Gastroesophageal sphincter (tissue), 4 donors: ENCODE measurements at places on chromosomes 4 and X.

GRCh38 chrX:71095981-71096759 lies 519 bp downstream of the FOXO4 start:
- peak; percentile 66 for ATAC-seq

DNA sequence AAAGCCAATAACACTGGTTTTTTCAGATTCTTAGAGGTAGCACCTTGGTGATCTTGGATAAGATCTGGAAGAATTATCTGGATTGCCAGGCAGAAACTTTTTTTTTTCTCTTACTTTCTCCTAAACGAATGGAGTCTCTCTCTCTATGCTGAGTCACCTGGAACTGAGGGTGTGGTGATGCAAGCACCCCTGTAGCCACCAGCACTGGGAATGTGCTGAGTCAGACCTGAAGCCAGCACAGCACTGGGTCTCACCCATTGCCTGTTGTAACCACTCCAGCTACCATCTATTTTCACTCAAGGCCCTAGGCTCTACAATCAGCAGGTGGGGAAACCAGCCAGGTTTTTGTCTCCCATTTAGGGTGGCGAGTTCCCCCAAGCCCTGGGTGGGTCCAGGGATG lies 923.8 kb downstream of the RAPGEF2 start:
- no peak for ATAC-seq

DNA sequence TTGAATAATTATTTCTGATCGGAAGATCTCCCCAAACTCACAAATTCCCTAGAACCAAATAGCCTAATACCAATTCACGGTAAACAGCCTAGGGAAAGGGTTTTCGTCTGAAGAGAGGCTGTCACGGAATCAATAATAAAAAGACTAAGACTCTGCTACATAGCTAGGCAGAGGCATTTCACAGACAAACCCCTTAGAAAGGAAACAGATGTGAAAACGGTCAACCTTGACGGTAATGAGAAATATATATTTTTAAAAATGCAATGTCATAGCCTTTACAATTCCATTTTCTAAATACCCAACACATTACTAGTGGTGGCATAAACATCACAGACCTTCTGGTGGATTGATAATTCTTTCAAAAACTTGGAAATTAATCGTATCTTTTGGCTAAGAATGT lies 28.4 kb downstream of the PROM1 start:
- no peak for ATAC-seq

- no peak for ATAC-seq
Observed at GRCh38 chrX:136806891-136807410, 26.2 kb upstream of the ARHGEF6 start.

GRCh38 chr4:74618166-74618565 lies 173.2 kb downstream of the AREG start:
- no peak for ATAC-seq

- ATAC-seq: no peak
Observed at GRCh38 chr4:25807102-25807728, 55.6 kb downstream of the SEL1L3 start.

GRCh38 chr4:121098266-121098665 lies 25.9 kb upstream of the NDNF start:
- no peak for ATAC-seq

DNA sequence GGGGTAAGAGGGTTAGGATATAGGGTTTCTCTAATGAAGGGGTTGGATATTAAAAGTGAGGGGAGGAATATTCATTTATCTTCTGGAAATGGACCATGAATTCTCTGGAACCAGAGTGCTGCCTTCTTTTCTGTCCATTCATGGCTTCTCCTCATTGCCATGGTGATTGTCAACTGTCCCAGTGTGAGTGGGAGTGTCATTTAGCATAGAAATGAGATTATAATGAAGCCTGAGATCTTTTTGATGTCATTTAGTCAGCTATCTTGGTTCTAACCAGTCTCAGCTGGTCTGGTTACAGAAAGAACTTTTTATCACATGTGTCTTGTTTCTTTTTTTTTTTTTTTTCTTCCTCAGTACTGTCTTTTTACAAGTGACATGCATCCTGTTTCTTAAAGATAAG lies 497.3 kb upstream of the PITX2 start:
- no peak for ATAC-seq

GRCh38 chr4:187103351-187103750 lies 379.7 kb upstream of the FAT1 start:
- ATAC-seq: no peak

DNA sequence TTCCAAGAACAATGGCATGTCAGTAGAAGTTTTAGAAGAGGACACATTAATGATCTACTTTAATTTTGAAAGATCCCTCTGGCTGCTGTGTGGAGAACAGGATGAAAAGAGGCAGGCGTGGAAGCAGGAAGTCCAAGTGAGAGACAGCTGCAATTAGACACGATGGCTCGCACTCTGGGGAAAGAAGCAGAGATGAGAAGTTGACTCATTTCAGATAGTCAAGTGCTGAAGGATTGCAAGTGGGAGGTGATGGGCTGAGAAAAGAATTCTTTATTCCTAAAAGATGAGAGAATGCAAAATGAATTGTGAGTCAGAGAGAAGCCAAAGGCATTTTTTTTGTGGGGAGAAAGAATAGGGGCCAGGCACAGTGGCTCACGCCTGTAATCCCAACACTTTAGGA lies 16.5 kb downstream of the RXFP1 start:
- no peak for ATAC-seq

DNA sequence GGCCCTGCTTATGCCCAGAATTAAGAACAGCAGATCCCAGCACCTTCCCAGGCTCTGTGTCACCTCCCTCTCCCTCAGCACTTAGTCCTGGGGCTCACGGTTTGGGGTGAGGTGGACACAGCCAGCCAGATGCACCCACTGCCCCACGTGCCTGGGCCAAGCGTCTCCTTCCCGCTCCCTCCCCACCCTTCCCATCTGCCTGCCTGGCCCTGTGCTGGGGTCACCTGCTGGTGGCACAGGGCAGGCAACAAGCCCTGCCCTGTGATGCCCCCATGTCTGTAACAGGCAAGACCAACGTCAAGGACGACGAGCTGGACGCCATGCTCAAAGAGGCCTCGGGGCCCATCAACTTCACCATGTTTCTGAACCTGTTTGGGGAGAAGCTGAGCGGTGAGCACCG lies 5.3 kb downstream of the MYL5 start:
- ATAC-seq: no peak

DNA sequence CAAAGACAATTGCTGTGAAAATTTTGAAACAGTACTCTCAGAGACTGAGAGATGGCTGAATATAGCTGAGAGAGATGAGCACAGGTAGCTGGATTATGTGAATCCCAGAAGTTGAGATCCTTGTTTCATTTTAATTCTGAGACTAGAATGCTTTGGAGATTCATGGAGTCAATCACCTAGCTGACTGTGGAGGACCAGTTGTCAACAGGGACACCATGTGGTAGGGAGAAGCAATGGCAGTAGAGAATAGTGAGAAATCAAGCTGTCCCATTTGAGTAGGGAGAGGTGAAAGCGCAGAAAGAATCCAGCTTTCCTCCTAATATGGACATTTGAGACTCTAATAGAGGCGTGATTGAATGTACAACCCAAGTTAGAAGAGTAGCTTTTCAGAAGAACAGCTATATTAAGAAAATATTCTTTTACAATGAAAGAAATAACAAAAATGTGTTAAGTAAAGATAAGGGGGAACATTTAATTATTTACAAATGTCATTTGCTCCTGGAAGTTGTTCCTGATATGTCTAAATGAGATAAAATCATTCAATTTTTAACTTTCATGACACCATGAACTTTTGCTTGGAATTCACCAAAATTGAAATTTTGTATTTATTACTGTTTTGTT lies 30.3 kb upstream of the GLRB start:
- ATAC-seq: peak; percentile 60

- ATAC-seq: no peak
Observed at GRCh38 chrX:17550011-17550410, 175.0 kb downstream of the NHS start.

- ATAC-seq: no peak
Observed at GRCh38 chr4:47647544-47647943, 162.5 kb downstream of the ATP10D start.

DNA sequence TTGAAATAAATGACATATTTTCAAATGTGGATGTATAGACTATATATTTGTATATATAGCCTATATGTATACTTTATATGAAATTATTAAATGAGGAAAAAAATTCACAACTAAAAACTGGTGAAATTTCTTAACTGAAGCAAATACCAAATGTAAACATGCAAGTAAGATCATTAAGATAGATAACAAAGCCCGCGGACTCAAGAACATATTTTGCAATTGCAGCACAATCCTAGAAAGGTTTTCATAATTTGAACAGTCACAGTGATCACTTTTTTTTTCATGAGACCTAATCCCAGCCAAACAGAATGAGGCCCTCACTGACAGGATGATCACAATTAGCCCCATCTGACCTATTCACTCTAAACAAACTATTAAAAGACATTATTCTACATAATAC lies 123.2 kb downstream of the SPOCK3 start:
- no peak for ATAC-seq

DNA sequence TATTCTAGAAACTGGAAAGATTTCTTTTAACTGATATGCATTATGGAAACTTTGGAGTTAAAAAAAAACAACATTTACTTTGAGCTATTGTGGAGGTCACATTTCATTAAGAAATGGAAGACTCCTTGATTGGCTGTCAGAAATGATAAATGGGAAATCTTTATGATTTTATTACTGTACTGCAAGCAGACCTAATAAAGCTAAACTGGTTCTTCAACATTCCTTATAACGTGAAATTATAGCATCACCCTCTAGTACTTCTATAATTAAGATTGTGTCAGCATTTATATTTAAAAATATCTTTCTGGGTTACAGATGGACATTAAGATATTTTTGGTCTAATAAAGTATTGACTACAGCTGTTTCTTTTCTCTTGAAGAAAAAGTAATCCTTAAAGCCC lies 213.8 kb upstream of the PACRGL start:
- ATAC-seq: no peak

DNA sequence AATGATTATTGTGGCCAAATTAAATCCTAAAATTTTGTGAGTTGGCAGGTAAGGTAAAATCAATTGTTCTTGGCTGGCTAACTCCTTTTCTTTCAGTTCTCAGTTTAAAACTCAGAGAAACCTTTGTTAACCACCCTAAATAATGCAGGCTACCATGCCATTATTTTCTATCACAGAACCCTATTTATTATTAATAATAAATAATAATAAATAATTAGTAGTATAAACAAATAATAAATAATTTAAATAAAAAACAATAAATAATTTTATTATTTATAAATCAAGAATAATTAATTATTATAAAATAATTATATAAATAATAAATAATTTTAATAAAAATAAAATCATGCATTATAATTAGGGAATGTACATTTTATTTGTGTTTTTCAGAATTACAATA lies 390.3 kb downstream of the ARHGAP24 start:
- no peak for ATAC-seq

GRCh38 chr4:60296386-60296785 lies 903.7 kb upstream of the ADGRL3 start:
- ATAC-seq: no peak

DNA sequence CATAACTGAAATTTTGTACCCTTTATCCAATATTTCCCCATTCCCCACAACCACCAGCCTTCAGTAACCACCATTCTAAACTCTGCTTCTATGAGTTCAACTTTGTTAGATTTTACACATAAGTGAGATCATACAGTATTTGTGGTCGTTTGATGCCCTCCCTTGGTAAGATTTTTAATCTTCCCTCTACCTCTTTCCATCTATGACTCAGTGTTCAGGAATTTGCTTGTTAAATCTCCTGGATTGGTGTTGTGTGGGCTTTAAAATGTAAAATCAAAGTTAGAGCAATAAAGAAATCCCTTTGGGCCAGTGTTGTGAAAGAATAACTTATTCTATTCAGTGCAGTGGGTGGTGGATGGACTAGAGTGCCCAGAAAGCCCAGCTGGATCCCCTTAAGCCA lies 37.4 kb downstream of the SLC16A2 start:
- no peak for ATAC-seq

DNA sequence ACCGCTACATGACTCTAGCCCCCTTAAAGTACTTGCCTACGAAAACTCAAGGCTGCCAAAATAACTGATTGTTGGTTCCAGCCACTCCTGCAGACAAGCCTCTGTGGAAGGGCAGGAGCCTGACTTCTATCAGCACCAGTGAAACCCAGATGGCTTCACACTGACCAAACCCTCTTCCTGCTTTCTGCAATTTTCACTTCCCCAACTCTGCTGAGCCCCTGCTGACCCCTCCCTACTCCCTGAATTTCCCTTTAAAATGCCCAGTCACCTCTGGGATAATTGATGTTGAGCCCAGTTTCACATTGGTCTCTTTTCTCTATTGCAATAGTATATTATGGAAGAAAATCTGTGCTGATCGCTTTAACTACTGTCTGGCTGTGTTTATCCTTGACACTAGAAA lies 61.6 kb upstream of the STS start:
- no peak for ATAC-seq

DNA sequence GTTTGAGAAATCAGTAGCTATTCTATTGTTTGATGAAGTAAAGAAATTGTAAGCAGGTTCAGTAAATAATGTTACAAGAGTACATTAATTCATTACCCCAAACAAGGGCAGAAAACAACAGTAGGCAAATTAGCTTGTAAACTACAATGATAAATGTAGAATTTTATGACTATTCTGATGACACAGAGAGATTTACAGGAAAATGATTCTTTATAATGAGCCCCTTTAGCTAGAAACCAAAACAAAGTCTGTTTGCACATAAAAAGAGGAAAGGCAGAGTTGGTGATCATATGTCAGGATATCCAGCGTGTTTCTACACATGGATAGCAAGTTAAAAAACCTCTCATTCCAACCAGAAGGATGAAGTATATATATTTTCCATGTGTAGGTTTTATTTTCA lies 204.8 kb downstream of the CFAP299 start:
- no peak for ATAC-seq

DNA sequence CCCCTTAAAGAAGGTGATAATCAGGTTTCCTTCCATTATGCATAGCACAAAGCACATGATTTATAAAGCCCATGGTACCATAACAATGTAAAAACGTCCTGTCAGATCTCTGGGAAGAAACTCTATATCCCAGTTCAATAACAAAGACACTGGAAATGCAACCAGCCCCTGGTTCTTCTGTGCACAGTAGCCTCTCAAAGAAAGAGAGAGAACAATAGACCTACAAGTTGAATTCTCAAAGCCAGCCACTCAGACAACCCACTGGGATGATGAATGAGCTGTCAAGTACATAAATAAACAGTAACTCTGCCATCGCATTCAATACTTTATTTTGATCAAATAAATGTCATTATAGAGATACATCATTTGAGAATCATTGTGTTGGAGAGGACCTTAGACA lies 400.1 kb upstream of the CPEB2 start:
- no peak for ATAC-seq

- no peak for ATAC-seq
Observed at GRCh38 chr4:73761856-73762255, 21.5 kb downstream of the CXCL8 start.

GRCh38 chrX:136310411-136310810 lies 9.6 kb downstream of the ADGRG4 start:
- no peak for ATAC-seq

- no peak for ATAC-seq
Observed at GRCh38 chr4:7377223-7377865, 57.4 kb downstream of the PSAPL1 start.

DNA sequence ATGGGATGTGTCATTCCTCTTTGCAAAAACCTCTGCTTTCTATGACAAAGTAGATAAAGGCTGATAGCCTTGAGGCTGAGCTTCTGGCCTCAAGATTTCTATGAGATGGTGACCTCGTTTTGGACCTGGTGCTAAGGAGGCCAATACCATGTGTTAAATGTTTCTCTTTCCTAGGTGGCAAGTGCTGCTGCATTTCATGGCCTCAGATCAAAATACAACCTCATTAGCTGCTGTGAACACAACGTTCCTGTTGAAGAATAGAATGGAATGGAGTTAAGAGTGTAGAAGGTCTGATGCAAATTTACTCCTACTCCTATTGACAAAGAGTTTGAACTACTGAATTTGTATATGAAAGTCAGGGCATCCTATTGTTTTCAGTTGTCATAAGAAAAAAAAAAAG lies 112.0 kb downstream of the C4orf51 start:
- no peak for ATAC-seq
